ENCODE measurements at places on chromosomes 7 and 10.

- DNase-seq: no peak
Observed at GRCh38 chr7:159016591-159016990, 128.1 kb downstream of the VIPR2 start.

DNA sequence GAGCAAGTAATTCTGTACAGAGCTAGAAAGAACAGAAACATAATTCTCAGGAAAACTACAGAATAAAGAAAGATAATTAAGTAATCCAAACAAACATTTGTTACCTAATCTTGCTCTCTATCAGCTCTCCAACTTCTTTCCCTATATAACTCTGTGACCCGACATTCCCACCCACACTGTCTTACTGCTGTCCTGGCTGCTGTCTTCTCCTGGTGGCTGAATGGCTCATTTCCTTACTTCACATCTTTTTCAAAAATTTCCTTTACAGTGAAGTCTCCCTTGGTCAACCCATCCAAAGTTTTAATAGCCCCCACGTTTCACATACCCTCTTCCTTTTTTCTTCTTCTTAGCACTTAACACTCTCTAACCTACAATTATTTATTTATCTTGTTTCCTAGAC lies 64.0 kb downstream of the HYCC1 start:
- DNase-seq: no peak

DNA sequence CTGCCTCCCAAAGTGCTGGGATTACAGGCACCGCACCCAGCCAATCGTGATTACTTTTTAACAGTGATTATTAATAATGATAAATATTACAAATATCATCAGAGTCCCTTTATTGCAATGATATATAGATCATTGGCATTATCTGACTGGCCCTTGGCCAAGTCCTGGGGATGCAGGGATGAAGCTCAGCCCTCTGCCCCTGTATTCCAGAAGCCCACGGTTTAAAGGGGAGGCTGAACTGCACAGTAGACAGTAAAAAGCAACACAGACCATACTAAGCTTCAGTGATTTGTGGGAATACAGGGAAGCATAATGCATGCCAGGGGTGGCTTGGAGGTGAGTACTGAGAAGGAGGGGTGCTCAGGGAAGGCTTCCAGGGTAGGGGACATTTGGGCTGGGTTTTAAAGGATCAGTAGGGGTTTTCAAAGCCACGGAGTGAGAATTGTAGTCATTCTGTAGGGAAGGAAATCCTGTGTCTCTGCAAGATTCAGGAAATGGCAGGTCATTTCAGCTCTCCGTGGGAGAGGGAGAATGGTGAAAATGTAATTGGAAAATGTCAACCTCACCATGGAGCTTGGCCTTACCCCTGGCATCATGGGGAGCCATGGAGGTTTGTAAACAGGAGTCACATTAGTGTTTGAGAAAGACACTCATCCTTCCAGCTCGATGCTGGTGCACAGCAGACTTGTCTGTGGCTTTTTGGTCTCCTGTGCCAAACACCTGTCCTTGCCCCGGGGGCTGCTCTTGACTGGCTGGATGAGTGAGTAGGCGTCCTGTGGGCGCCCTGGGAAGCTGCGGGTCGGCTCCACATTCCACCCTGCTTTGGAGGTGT lies 8.8 kb downstream of the ADAMTS14 start:
- DNase-seq: no peak

- DNase-seq: no peak
Observed at GRCh38 chr10:79345241-79346011, 1.8 kb upstream of the PPIF start.

GRCh38 chr10:21364196-21365114 lies 161.0 kb downstream of the SKIDA1 start:
- no peak for DNase-seq

GRCh38 chr7:29281782-29282541 lies 87.4 kb downstream of the CHN2 start:
- no peak for DNase-seq

GRCh38 chr7:132113536-132114371 lies 462.5 kb downstream of the PLXNA4 start:
- DNase-seq: no peak

- DNase-seq: no peak
Observed at GRCh38 chr10:3413937-3414666, 241.5 kb upstream of the PITRM1 start.

DNA sequence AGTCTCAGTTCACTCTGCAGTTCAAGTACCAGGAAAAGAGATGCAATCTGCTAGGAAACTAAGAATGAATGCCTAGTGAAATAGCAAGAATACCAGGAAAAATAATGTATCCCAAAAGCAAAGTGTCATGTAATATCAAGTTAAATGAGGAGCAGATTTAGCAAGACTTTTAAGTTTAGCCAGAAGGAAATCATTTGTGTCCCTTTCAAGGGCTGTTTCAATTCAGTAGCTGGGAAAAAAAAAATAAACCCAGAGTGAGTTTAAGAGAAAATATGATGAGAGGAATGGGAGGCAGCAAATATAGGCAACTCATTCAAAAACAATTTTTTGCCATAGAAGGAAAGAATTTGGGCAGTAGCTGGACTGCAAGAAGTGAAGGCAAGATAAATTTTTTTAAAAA lies 135.8 kb downstream of the DGKB start:
- no peak for DNase-seq

DNA sequence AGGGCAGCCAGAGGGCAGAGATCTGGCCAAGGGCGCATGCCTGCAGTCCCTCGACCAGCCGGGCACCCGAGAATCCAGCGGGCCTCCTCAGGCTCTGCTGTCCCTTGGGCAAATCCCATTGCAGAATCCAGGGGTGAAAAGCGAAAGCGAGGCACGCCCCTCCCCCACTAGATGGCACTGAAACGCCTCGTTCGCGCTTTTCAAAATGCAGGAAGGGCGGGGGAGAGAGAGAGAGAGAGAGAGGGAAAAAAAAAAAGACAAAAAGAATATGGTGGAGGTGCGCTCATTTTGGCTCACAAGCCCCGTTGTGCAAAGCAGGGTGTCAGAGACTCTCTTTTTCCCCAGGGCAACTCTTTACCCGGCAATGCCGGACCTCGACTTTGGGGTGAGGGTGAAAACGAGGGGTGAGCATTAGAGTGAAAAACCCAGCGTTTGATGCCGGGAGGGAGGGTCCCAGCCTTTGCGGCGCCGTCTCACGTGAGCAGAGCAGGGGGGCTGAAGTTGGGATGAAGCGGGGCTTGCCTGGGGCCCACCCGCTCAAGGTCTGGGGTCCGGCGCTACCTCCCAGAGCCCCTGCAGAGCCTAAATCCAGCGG lies 2.5 kb upstream of the TMEM178B start:
- no peak for DNase-seq

GRCh38 chr10:113018034-113018433 lies 68.0 kb downstream of the TCF7L2 start:
- DNase-seq: no peak

DNA sequence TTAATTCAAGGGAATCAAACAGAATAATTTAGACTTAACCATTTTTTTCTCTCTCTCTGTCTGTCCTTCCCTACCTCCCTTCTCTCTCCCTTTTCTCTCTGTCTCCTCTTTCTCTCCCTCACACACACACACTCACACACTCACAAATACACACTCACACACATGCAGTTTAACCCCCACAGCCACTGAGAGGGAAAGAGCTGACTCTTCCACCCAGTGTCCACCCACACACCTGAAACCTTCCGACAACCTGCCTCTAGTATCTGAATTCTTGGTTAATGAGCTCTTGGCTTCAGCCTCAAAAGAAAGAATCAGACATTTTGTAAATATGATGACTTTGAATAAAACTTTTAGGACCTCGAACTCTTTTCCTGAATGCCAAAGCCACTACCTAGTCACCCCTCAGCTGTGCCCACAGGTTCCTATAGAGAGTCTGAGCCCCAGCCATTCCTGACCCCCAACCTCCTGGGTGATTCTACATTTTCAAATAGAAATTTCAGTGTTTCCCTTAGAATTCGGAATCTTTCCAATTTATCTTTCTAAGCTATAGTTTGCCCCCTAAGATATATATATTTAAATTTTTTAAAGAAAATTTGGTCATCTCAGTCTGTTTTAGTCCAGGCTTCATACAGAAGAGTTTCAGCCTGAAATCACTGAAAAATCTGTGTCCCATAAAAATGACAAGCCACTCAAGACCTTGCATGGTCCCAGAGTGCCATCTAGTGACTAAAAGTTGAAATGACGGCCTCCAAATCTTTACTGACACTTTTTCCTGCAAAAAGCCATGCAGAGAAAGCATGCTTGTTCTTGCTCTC lies 202.8 kb downstream of the IPMK start:
- DNase-seq: no peak

GRCh38 chr10:12501324-12501723 lies 152.0 kb downstream of the CAMK1D start:
- DNase-seq: no peak

DNA sequence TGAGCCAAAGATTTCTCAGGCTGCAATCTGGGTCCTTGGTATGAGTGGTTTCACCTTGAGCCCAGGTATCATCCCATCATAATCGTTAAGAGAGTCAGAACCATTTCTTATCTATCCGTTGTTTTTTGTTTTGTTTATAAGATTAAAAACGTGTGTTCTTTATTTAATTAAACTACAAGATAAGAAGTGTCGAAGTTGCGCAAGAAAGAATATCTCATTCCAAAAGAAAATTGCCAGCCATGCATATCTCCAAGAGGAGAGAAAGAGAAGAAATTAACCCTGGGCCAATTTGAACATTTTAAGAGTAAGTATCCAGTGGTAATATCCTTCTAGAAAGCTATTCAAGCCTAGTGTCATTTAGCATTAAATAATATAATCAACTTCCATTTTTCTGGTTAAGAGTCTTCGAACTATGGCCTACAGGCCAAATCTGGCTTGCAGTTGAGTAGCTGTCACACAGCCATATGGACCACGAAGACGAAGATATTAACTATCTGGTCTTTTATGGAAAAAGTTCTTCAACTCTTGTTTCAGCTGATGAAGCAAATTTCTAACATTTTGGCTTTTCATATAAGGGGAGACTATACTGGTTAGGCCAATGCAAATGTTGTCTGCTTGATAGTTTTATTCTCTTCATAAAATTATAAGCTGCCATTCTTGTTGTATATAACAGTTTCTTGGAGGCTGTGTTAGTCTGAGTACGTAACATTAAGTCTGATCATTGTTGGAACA lies 576.4 kb downstream of the REEP3 start:
- no peak for DNase-seq

DNA sequence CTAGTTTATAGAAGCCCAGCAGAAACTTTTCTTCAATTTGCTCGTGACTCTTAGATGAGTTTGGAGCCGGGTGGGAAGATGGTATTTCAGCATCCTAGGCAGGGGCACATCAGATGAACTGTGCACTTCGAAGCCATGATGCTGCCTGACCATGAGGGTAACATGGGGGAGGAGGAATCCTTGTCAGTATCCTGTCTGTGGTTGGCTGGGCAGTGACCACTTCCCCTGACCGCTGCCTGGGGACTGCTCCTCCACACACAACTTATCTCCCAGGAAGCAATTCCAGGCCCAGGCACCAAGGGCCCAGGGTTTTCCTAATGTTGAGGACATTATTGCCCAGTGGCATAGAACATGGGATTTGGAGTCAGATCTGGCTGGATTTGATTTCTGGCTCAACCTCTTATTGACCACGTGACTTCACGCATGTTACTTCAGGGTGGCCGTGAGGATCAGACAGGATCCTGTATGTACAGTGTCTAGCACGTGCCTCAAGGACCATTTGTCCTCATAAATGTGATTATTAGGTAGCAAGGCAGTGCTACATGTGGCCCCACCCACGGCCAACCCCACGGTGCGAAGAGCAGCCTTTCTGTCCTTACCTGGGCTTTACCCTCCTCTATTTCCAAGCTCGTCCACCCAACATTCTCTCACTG lies 65.2 kb downstream of the PTPRE start:
- DNase-seq: no peak

DNA sequence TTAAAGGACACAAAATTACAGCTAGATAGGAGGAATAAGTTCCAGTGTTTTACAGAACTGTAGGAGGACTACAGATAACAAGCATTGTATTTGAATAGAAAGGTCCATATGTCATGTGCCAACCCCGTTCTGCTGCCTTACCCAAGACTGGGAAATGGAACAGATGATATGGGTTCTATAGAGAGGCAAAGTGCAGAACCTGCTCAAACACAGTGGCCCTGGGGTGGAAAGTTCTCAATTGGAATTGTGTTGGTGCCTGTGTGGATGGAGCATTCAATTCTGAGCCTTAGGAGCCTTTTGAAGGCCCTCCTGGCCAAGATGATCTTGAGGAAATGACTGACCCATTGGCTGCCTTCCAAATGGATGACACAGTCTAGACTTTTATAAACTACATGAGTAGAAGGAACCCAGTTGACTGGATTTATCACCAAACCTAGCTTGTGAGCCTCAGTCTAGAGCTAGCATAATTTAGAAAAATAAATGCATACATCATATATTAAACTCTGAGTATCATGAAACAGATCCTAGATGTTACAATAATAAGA lies 4.1 kb upstream of the PRSS1 start:
- no peak for DNase-seq

DNA sequence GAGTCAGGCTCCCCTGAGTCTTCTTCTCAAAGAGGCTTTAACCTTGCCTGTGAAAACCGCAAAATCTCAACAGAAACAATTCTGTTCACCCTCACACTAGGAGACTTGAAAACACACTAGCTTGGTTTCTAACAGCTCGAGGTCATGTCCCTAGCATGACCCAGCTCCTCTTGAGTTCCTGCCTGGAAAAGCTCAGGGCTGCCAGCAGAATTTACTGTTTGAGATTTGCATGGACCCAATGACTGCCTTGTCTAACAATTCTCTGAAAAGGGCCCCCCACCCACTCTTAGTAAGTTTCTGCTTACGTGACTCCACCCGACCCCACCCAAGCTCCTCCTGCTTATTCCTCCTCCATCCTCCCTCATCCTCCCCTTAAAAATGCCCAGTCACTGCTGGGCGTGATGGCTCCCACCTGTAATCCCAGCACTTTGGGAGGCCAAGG lies 85.1 kb upstream of the KMT2C start:
- DNase-seq: no peak

Data from activated T-helper 9 cell treated with anti-CD3 and anti-CD28 coated beads, Interleukin-2, amount 50 U/mL, for 16 hours (primary cell).